Activated T-cell treated with anti-CD3 and anti-CD28 coated beads, Interleukin-2, amount 50 U/mL, for 72 hours (primary cell): ENCODE measurements at places on chromosomes 6 and 20. TPM values are rescaled to one million over a fixed set of nuclear protein-coding genes. Genes with fewer than 3 reads are reported as not detected.

PXDC1 gene
- total RNA-seq = 0.94 TPM

- DNase-seq = peak; percentile 38
- H3K36me3 ChIP-seq = peaks cover 2% of the 10 kb centered on the region
- H3K27ac ChIP-seq = peak overlapping the region; percentile 90
- H3K4me3 ChIP-seq = peak overlapping the region; percentile 76
- peaks cover 66% of the 10 kb centered on the region for H3K4me1 ChIP-seq
Measured at GRCh38 chr6:118719351-118720124, 68.1 kb upstream of the CEP85L start.

FKBP1C gene
- total RNA-seq = 4.3 TPM

DNA sequence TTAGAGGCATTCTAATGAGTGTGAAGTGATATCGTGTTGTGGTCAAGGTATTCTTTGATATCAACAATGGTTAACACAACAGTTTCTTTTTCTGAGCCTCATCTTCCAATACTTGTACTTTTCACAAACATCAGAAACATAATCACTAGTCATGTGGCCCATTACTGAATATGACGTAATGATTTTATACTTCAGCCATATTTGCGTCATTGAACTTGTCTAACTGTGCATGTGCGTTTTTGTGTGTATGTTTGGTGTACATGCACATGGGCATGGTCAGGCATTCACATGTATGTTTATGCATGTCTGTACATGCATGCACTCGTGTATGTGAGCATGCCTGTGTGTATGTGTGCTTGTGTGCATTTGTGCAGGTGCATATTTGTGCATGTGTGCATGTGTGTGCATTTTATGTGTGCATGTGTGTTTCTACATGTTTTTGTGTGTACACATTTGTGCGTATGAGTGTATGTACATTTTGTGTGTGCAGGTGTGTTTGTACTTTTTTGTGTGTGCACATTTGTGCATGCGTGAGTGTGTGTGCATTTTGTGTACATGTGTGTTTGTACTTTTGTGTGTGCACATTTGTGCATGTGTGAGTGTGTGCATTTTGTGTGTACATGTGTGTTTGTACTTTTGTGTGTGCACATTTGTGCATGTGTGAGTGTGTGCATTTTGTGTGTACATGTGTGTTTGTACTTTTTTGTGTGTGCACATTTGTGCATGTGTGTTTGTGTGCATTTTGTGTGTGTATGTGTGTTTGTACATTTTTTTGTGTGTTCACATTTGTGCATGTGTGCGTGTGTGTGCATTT is 29.4 kb downstream of the PRR18 start:
- H3K27ac ChIP-seq = no peak overlapping the region
- peaks cover 9% of the 10 kb centered on the region for H3K27me3 ChIP-seq
- DNase-seq = no peak
- no peaks in the 10 kb centered on the region for H3K36me3 ChIP-seq
- H3K4me3 ChIP-seq = no peak overlapping the region

SLC39A7 gene
- total RNA-seq = 56.1 TPM

DNA sequence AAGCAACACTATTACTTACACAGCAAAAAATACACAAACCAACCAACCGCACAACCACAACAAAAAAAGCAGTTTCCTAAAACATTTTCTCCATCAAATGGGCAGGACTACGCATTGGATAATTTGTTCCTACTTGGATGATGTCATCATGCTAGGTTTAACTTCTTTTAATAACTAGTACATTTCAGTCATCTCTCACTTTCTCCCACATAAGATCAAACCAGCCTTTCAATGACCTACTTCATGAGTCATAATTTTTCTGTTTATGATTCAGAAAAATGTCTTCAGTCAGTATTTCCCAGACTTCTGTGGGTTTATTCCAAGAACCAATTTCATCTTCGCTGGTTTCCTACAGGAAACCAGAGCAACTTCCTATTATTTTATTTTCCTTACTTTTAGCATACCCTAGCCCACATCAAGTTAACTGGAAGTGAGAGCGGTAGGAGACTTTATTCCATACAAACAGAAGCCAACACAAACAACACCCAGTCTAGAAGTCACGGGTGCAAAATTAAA is 134.2 kb downstream of the GMDS start:
- peak overlapping the region; percentile 99 for H3K27ac ChIP-seq
- DNase-seq = peak; percentile 18
- H3K4me3 ChIP-seq = peak overlapping the region; percentile 98

- no peaks in the 10 kb centered on the region for H3K36me3 ChIP-seq
- no peak overlapping the region for H3K4me3 ChIP-seq
- peaks cover 1% of the 10 kb centered on the region for H3K4me1 ChIP-seq
- no peaks in the 10 kb centered on the region for H3K27me3 ChIP-seq
- no peak overlapping the region for H3K27ac ChIP-seq
- no peak for DNase-seq
Measured at GRCh38 chr6:44036699-44037101, 90.6 kb downstream of the MRPL14 start.

DNA sequence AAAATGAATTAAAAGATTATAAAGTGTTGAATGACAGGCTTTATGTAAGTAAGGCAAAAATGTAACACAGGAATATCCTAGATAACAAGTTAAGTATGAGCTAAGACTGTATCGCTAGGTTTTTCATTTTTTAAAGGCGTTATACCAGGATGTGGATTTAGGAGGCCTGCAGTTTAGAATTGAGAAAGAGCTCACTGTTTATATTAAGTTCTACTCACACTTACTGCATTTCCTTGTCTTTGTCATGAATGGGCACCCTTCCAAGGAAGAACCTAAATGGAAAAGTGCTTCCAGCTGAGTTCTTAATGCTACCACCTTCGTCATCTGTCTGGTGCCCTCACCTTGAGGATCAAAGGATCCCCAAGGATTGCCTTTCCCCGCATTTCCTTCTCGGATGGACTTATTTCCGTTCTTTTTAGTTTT is 148.7 kb downstream of the SOX4 start:
- DNase-seq = no peak
- H3K27me3 ChIP-seq = peaks cover 21% of the 10 kb centered on the region
- H3K36me3 ChIP-seq = no peaks in the 10 kb centered on the region

MYCT1 gene
- total RNA-seq = not detected

GRCh38 chr6:73648166-73648565 is 5.6 kb downstream of the SLC17A5 start:
- H3K4me3 ChIP-seq = no peak overlapping the region
- peaks cover 4% of the 10 kb centered on the region for H3K36me3 ChIP-seq
- no peak for DNase-seq
- peaks cover 39% of the 10 kb centered on the region for H3K4me1 ChIP-seq

DNA sequence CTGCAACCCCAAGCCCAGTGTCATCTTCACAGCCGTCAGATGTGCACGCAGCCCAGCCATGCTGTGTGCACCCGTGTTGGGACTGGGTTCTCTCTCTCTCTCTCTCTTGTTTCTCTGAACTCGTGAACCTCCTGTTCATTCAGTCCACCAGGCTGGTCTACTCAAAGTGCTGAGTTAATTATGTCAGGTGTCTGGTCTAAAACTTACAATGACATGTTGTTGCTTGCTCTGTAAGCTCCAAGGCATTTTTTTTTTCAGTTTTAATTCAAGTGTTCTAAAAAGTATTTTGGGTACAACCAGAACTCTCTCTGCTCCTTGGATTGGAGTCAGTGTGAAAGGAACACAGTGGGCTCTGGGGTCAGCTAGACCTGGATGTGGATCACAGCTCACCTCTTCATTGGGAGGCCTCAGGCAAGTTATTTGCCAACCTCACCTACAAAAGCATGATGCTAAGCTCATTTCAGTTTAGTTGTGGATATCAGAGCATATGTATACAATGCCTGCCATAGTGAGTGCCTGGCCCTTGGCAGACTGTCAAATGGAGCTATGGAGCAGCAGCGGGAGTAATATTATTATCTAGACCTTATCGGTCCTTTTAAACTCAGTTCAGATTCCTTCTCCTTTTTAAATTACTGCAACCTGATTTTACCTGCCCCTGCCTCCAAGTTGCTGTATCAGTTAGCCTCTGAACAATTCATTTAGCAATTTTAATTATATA is 59.5 kb downstream of the PLEKHG1 start:
- H3K36me3 ChIP-seq = no peaks in the 10 kb centered on the region
- H3K4me1 ChIP-seq = peaks cover 5% of the 10 kb centered on the region
- no peak overlapping the region for H3K4me3 ChIP-seq
- peaks cover 22% of the 10 kb centered on the region for H3K27me3 ChIP-seq
- no peak overlapping the region for H3K27ac ChIP-seq

DNA sequence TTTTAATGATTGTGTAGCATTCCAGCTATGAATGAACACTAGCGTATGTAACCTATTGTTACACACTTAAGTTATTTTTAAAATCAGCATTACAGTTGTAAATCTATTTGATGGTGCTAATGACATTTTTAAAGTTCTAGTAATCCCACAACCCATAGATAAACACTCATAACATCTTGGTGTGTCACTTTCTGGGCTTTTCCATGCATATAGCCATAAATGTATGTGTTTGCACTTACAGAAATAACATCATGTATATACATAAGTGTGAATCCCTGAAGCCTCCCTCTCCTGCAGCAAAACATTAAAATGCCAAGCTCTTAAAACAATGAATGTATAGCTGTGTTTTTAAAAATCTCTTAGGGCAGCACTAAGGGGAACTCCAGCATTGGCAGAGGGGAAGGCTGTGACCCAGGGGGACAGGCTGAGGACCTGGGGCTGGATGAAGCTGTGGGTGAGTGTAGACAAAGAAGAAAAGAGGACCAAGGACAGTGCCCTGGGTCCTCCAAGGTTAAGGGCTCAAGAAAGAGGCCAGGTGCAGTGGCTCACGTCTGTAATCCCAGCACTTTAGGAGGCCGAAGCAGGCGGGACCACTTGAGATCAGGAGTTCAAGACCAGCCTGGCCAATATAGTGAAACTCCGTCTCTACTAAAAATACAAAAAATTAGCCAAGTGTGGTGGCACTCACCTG is 929 bp upstream of the CENPB start:
- peaks cover 48% of the 10 kb centered on the region for H3K4me1 ChIP-seq
- DNase-seq = no peak
- peak overlapping the region; percentile 16 for H3K27ac ChIP-seq
- H3K4me3 ChIP-seq = peak overlapping the region; percentile 50
- no peaks in the 10 kb centered on the region for H3K27me3 ChIP-seq
- H3K36me3 ChIP-seq = peaks cover 2% of the 10 kb centered on the region

DNA sequence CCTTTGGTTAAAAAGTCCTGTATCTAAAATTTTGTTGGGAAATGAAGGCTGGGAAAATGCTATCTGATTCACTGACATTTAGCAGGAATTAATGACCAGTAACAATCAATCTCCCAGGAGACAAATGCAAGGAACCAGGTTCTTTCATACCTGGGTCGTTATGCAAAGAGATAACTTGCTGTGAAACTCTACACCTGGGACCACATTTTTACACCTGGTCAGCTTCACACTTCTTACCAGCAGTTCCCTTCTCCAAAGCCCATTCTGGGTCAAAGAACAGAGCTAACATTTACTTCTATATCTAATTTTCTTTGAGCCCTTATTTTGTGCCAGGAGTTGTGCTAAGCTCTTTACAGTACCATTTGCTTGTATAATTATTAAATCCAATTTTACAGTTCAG is 27.4 kb upstream of the STXBP5 start:
- H3K27me3 ChIP-seq = no peaks in the 10 kb centered on the region
- no peaks in the 10 kb centered on the region for H3K4me1 ChIP-seq

GRCh38 chr6:150541576-150541975 is 58.1 kb upstream of the PLEKHG1 start:
- H3K27me3 ChIP-seq = peaks cover 46% of the 10 kb centered on the region
- peaks cover 1% of the 10 kb centered on the region for H3K36me3 ChIP-seq
- peaks cover 8% of the 10 kb centered on the region for H3K4me1 ChIP-seq
- no peak overlapping the region for H3K4me3 ChIP-seq
- no peak overlapping the region for H3K27ac ChIP-seq

- peaks cover 49% of the 10 kb centered on the region for H3K4me1 ChIP-seq
- peaks cover 5% of the 10 kb centered on the region for H3K27me3 ChIP-seq
- DNase-seq = no peak
- H3K4me3 ChIP-seq = no peak overlapping the region
- H3K27ac ChIP-seq = no peak overlapping the region
Measured at GRCh38 chr20:57701651-57702050, 8.2 kb downstream of the PMEPA1 start.

VSTM2L gene
- total RNA-seq = not detected

GRCh38 chr6:83192456-83192855 is 609 bp downstream of the PGM3 start:
- H3K4me3 ChIP-seq = peak overlapping the region; percentile 93
- no peak for DNase-seq
- peak overlapping the region; percentile 93 for H3K27ac ChIP-seq
- H3K4me1 ChIP-seq = peaks cover 33% of the 10 kb centered on the region

DNA sequence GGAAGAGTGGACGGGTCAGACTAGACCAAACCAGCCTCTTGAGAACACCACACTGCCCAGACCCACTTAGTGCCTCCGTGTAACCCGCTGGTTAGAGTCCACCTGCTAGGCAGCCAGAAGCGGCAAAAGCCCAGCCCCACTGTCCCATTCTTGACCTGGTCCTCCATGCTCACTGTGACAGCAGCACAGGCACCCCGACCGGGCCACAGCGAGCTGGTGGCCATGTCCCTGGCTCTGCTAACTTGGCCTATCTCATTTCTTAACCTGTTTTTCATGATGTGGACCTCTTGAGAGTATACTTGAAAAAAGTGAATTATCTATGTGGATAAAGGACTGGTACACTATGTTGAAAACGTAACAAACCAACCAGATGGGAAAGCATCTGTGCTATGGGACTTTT is 44.9 kb upstream of the TMEM181 start:
- no peak for DNase-seq
- peaks cover 20% of the 10 kb centered on the region for H3K27me3 ChIP-seq
- peaks cover 39% of the 10 kb centered on the region for H3K4me1 ChIP-seq
- no peak overlapping the region for H3K27ac ChIP-seq
- H3K4me3 ChIP-seq = no peak overlapping the region

GRCh38 chr6:16067568-16067967 is 61.3 kb upstream of the MYLIP start:
- H3K27ac ChIP-seq = no peak overlapping the region
- no peak overlapping the region for H3K4me3 ChIP-seq
- H3K27me3 ChIP-seq = peaks cover 28% of the 10 kb centered on the region
- no peak for DNase-seq
- no peaks in the 10 kb centered on the region for H3K4me1 ChIP-seq
